Hypothalamus (tissue), 51 donors: ENCODE measurements at places on chromosomes 12 and 14.

- DNase-seq: no peak
Measured at GRCh38 chr14:22848351-22849164, 12.2 kb downstream of the MMP14 start.

DNA sequence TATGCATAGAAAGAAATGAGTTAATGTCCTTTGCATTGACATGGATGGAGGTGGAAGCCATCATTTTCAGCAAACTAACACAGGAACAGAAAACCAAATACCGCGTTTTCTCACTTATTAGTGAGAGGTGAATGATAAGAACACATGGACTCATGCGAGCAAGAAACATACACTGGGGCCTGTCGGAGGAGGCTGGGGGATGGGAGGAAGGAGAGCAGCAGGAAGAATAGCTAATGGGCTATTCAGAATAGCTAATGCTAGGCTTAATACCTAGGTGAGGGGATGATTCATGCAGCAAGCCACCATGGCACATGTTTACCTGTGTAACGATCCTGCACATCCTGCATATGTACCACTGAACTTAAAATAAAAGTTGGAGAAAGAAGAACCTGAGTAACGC, 29.1 kb upstream of the SYT1 start:
- DNase-seq: no peak

- DNase-seq: no peak
Measured at GRCh38 chr14:66174453-66174891, 311.7 kb upstream of the CCDC196 start.

DNA sequence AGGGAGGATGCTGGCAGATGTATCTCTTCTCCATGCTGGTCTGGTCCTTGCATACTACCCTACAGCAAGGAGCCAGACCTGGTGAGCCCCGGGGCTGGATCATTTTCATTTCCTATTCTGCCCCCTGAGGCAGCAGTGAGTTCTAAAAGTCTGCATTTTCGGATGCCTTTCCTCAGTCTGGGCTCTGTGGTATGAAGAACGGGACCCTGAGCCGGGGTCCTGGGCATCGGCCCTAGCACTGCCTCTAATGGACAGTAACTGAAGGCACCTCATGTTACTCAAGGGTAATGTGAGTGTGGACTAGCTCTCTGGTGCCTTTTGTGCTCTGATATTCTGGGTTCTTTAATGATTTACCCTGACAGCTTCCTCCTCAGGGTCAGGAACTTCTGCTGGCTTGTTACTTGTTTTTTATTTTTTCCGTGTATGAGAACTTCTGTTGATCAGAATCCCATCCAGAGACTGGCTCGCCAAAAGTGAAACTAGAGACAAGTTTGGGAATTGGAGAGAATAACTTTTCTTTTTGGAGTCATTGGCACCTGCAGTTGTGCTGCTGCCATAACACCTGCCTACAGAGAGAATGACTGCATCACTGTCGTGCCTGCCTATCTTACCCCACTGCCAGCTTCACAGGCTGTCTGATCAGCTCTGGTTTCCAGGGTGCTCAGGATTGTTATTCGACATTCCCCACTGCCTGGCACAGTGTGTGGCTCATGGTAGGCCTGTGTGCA, 62.3 kb downstream of the SUSD6 start:
- no peak for DNase-seq

DNA sequence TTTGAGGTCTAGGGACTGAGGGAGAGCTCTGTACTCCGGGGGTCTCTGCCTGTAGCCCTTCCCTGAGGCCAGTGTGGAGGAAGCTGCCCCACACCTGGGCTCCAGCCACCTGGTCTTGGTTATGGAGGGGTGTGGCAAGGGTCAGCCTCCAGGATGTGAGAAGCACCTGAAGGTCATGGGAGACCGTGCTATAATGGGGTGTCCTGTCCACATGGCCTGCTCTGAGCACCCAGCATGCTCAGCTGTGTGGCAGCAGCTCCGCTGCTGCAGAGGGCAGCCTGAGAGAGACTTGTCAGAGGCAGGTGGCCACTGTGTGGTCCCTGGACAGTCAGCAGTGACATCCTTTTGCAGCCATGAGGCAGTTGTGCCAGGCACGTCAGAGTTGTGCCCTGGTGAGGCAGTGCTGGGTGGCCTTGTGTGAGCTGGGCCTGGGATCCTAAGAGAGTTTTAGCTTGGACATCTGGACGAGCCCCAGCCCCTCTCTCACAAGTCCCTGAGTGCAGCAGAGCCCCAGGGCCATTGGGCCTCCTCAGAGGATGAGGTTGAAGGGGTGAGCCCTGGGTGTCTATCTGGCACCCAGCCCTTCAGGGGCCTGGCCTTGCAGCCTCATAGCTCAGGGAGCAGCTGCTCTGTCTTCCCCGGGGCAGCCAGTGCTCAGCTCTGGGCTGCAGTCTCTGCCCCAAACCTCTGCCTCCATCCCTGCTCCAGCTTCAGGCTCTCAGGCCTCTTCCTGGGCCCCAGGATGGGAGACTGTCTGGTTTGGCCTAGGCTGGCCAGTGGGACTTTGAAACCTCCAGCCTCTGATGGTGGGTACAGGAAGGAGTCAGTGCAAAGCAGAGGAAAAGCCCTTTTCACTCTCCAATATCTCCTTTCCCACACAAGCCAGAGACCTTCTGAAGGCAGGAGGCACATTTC, 7.4 kb upstream of the ATG101 start:
- no peak for DNase-seq
